ENCODE measurements at places on chromosomes 1 and 21. TPM values are rescaled to one million over a fixed set of nuclear protein-coding genes. Genes with fewer than 3 reads are reported as not detected.

- no peaks in the 10 kb centered on the region for H3K27me3 ChIP-seq
- no peak overlapping the region for H3K27ac ChIP-seq
- no peak for DNase-seq
- no peak overlapping the region for H3K4me3 ChIP-seq
- no peaks in the 10 kb centered on the region for H3K4me1 ChIP-seq
Measured at GRCh38 chr1:40648928-40649591, 16.4 kb downstream of the RIMS3 start.

The SHISA4 gene
- 0.32 TPM for total RNA-seq

DNA sequence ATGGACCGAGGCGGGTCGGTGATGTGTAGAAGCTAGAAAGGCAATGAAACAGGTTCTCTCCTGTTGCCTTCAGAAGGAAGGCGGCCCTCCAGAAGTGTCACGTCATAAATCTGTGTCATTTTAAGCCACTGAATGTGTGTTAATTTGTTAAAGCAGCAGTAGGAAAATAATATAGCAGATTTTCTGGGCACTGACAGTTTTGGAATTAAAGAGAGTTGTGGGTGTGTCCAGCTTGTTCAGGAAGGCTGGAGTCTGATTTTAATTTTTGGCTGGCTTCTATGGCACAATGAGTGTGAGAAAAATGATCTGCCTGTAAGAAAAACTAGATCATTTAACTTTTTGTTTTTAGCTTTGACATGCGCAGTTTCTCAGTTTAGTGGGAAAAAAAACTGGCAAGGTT lies 177.3 kb downstream of the EDEM3 start:
- H3K4me3 ChIP-seq = no peak overlapping the region
- no peak for DNase-seq
- no peaks in the 10 kb centered on the region for H3K36me3 ChIP-seq
- no peaks in the 10 kb centered on the region for H3K4me1 ChIP-seq
- no peak overlapping the region for H3K27ac ChIP-seq
- H3K27me3 ChIP-seq = peaks cover 3% of the 10 kb centered on the region

DNA sequence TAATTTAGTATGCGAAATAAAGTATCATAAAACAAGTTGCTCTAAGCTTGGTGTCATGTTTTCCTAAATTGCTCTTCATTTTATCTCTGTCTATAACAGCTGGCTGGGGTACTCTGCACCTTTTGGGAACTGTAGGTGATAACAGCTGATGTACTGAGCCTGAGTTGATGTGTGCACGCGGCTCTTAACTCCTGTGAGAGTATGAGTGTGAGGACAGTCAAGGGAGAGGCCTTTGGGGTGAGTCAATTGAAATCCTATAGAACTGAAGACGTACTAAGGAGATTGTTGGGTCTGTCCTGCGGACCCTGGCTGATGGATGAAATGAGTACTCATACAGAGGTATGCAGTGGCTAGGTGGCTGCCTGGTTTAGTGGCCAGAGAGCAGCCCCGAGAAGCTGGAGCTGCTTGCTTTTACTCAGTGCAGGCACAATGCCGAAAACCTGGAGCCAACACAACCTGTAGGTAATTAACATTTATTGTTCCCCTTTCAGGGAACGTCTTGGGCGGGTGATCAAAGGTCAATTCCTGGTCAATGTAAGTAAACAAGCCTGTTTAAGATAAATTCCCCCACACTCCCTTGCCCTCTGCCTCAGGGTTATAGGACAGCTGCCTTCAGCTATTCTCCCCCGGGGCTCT lies 188.5 kb downstream of the PRDM2 start:
- peaks cover 32% of the 10 kb centered on the region for H3K27me3 ChIP-seq
- no peak for DNase-seq
- H3K4me1 ChIP-seq = peaks cover 1% of the 10 kb centered on the region
- H3K4me3 ChIP-seq = no peak overlapping the region

Measured in activated CD8-positive, alpha-beta memory T cell treated with anti-CD3 and anti-CD28 coated beads, Interleukin-2, amount 10 ng/mL, durations not matched to agents 7 days and 5 days (primary cell).